ENCODE measurements at places on chromosomes 2 and 18. TPM values are rescaled to one million over a fixed set of nuclear protein-coding genes. Genes with fewer than 3 reads are reported as not detected.

DNA sequence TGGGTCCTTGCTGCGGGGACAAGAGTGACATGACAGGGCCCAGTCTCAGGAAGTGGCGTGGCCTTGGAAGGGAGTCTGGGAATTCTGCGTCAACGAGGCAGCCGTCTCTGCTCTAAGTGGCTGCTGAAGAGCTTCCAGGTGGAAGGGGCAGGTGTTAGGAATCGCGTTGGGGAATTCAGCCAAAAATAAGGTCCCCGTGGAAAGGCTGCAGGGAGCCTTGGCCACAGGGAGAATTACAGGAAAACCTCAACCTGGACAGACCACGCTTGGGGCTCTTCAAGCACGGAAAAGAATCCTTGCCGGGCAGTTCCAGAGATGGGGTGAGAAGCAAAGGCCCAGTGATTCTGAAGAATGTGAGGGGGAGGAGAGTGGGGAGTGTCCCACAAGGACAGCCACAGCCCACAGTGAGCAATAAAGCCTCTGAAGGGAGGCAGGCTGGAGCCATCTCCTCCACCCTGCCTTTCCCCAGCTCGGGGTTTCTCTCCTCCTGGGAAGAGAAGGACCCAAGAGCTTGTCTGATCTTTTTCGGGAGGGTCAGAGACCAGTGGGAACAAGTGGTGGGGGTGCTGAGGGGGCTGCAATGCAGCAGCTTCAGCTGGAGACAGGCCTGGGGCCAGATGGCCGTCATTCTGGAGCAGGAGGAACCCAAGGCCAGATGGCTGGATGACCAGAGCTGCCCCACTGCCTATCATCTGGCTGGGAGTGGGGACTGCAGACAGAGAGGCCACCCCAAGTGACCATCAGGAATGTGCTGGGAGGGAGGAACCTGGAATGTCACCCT, 106.4 kb upstream of the SMAD2 start:
- DNase-seq = no peak

DNA sequence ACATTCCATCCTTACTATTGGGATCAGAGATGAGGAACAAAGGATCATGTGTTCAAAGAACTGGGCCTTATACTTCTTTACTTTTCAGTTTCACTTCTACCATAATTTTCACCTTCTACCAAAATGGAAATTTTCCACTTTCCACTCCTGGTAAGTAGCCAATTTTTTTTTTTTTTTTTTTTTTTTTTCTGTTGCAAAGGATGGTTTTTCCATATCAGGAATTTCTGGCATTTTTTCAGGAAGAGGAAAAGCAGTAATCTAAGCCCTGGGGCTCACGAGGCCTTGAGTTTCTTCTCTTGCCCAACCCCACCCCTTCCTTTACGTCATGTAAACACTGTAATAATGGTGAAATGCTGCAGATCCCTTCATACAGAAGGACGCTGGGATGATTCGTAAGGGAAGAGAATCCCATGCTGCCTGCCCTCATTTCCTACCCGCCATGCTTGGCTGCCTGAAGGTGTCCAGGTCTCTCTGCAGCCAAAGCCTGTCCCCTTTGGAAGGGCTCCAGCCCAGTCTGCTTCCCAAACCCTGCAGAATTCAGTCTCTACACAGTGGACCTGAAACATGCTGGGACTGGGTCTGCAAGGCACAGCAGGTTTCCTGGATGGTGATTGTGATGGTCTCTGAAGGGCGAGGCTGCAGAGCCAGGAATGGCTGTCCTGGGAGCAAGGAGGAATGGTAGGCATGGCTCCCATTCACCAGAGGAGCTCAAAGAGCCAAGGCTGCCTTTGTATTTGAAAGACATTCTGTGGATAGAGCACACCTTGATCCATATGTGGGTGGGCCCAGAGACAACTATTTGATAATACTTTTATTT, 57.0 kb downstream of the EFR3B start:
- DNase-seq = peak; percentile 86

CNGA3 gene
- not detected for total RNA-seq

TLX2 gene
- not detected for total RNA-seq

DNA sequence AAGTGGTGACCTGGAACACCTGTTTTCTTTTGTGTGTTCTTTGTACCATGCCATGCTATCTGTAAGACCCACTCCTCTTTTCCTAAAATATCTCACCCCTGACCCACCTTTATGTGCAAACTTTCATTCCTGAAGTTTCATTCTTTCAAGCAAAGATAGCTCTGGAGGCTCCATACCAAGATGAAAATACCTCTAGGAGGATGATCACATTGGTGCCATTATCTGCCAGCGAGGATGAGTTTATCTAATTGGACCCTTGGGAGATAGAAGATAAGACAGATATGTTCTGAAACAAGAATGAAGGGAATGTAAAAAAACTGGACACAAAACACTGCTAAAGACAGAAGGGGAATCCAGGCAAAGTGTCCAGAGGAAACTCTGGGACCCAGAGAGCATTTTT, 24.1 kb downstream of the BOD1L2 start:
- DNase-seq = no peak

RBKS gene
- 1.3 TPM for total RNA-seq

GRCh38 chr2:206784559-206785353, 19.4 kb downstream of the FASTKD2 start:
- no peak for DNase-seq

GRCh38 chr18:73942081-73942625, 205.5 kb downstream of the FBXO15 start:
- DNase-seq = no peak
